ENCODE measurements at places on chromosomes 6 and 20. TPM values are rescaled to one million over a fixed set of nuclear protein-coding genes. Genes with fewer than 3 reads are reported as not detected.

Gene FAM162B
- polyA plus RNA-seq = not detected

Gene KATNA1
- 15.4 TPM for polyA plus RNA-seq

Gene SCRT2
- polyA plus RNA-seq = not detected

DNA sequence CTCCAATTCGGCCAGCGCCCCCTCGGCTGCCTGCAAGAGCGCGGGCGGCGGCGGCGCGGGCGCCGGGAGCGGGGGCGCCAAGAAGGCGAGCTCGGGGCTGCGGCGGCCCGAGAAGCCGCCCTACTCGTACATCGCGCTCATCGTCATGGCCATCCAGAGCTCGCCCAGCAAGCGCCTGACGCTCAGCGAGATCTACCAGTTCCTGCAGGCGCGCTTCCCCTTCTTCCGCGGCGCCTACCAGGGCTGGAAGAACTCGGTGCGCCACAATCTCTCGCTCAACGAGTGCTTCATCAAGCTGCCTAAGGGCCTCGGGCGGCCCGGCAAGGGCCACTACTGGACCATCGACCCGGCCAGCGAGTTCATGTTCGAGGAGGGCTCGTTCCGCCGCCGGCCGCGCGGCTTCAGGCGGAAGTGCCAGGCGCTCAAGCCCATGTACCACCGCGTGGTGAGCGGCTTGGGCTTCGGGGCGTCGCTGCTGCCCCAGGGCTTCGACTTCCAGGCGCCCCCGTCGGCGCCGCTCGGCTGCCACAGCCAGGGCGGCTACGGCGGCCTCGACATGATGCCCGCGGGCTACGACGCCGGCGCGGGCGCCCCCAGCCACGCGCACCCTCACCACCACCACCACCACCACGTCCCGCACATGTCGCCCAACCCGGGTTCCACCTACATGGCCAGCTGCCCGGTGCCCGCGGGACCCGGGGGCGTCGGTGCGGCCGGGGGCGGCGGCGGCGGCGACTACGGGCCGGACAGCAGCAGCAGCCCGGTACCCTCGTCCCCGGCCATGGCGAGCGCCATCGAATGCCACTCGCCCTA, 963 bp downstream of the FOXF2 start:
- H3K4me1 ChIP-seq = no peaks in the 10 kb centered on the region
- peaks cover 82% of the 10 kb centered on the region for H3K27me3 ChIP-seq
- H3K36me3 ChIP-seq = no peaks in the 10 kb centered on the region
- DNase-seq = peak; percentile 43
- H3K27ac ChIP-seq = no peak overlapping the region

- H3K27ac ChIP-seq = no peak overlapping the region
- peaks cover 42% of the 10 kb centered on the region for H3K27me3 ChIP-seq
- no peak overlapping the region for H3K4me3 ChIP-seq
Measured at GRCh38 chr6:27512525-27512924, 39.6 kb upstream of the ZNF184 start.
